ENCODE measurements at places on chromosomes 7 and 10.

- DNase-seq: no peak
Observed at GRCh38 chr7:20783125-20783699, 3.5 kb downstream of the SP8 start.

- no peak for DNase-seq
Observed at GRCh38 chr10:44992070-44992731, 8.5 kb upstream of the ZNF22 start.

- no peak for DNase-seq
Observed at GRCh38 chr10:5467634-5468255, 31.6 kb downstream of the CALML5 start.

- peak; percentile 65 for DNase-seq
Observed at GRCh38 chr10:24814568-24815313, 91.1 kb upstream of the ARHGAP21 start.

GRCh38 chr7:158127241-158127640 is 460.4 kb downstream of the PTPRN2 start:
- no peak for DNase-seq

DNA sequence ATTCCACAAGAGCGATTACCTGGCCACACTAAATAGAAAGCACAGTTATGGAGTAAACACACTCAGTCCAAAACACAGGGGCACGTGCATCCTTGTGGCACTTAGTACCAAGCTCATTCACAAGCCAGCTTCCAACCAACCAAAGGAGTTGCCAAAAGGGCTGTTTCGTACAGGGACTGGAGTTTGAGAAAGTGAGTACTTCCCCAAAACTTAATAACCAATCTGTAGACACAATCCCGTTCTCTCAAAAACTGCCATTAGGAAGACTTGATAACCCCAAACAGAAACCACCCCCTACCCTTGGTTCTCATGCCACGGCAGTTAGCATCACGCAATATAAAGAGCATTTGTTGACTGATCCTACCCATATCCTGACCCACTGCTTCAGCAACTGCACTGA is 166.2 kb upstream of the ASAH2 start:
- no peak for DNase-seq

- no peak for DNase-seq
Observed at GRCh38 chr10:68869623-68870022, 31.5 kb upstream of the DDX50 start.

- DNase-seq: no peak
Observed at GRCh38 chr10:109668703-109669102, 254.6 kb downstream of the XPNPEP1 start.

- no peak for DNase-seq
Observed at GRCh38 chr10:43199684-43200537, 61.7 kb downstream of the CSGALNACT2 start.

GRCh38 chr7:155944901-155945300 is 132.6 kb upstream of the SHH start:
- no peak for DNase-seq

DNA sequence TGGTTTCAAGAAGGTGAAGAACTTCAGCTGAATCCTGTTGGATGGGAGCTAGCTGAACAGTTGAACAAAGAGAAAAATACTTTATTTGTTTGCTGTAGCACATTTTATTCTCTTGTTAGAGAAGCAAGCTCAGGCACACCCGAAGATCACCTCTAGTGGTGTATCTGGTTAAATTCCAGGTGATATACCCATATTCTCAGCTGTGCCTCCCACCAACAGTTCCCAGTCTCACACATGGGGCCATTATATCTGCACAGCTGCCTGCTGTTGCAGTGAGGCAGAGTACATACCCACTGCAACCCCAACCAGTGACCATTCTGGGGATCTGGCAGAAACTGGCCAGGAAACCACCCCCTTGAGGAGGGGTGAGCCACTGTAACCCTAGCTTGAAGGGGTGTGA is 9.2 kb downstream of the BTAF1 start:
- DNase-seq: no peak
